ENCODE measurements at places on chromosomes 12 and 14.

DNA sequence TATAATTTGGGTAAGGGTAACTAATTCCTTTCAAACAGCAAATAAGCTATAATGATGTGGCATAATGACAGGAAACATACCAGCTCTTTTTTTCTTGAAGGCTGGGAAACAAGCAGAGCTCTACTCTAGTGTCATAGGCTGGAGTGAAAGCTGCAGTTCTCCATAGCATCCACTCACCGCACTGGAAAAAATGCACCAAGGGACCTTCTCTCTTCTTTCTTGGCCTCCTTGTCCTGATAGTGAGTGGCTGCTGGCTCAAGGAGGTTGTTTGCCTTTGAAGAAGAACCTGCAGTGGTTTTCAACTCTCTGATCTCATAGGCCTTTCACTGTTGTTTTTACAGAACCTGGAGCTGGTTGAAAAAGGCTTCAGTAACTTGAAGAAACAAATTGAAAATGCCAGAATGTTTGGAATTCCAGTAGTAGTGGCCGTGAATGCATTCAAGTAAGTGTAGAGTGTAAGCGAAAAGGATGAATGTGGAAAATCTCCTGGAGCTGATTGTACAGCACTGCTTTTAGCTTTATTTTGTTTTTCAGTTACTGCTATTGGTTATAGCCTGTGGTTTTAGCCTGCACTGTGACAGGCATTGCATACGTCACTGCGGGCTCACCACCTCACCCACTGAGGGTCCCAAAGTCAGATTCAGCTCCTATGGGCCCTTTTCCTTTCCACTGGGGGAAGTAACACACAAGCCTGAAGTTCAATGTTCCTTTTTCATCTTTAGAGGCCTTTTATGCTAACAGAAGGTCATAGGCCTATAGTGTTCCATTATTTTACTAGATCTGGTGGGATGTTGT is 17.2 kb upstream of the AKAP5 start:
- DNase-seq, result no peak

- no peak for DNase-seq
These were observed 378.7 kb upstream of the KITLG start for GRCh38 chr12:88958946-88959345.

- DNase-seq, result no peak
These were observed 916 bp upstream of the CHPT1 start for GRCh38 chr12:101696251-101697196.

GRCh38 chr14:55733599-55733998 is 153.6 kb downstream of the KTN1 start:
- no peak for DNase-seq

- DNase-seq, result no peak
These were observed 98.0 kb downstream of the BBS10 start for GRCh38 chr12:76250256-76250655.

DNA sequence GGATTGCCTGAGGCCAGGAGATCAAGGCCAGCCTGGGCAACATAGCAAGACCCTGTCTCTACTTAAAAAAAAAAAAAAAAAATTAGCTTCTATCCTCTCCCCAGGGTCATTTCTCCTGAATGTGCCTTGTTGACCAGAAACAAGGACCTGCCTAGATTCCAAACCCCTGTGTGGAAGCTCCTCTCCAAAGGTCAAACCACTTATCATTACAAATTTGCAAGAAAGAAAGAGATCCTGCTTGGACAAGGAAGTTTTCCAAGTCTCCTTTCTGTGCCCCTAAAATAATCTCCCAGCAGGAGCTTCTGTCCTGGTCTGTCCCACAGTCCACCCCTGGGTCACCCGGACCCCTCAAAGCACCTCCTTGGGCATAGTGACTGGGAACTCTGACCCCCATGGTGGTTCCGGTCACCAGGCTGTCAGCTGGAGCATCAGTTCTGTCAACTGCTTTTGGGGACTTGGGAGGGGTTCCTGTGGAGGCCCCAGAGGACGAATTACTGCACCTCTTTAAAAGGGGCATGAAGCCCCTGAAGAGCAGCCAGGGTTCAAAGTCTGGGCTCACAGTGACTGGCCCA is 38.4 kb downstream of the ACTN1 start:
- peak; percentile 56 for DNase-seq

DNA sequence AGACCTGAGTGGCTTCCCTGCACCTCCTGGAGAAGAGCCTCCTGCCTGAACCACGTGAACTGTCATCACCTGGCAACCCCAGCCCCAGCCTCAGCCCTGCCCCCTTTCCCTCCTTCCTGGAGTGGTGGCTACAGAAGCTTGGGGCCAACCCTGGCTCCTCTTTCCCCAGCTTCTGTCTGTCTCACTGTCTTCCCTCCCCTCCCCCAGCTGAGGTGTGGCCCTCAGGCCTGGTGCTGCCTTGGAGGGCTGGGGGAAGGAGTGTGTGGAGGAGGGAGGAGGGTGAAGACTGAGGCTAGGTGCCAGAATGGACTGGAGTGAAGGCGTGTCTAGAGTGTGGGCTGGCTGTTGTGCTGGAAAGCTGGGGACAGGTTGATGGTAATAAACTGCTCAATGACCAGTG is 9.7 kb downstream of the NFATC4 start:
- DNase-seq, result no peak

GRCh38 chr12:45670346-45671065 is 59.0 kb upstream of the ARID2 start:
- no peak for DNase-seq

- no peak for DNase-seq
These were observed 44.7 kb downstream of the MBIP start for GRCh38 chr14:36275741-36276140.

- no peak for DNase-seq
These were observed 493.5 kb downstream of the NAV3 start for GRCh38 chr12:78324234-78324633.

- no peak for DNase-seq
These were observed 42.9 kb downstream of the P2RX4 start for GRCh38 chr12:121252712-121253345.

- no peak for DNase-seq
These were observed 70.3 kb upstream of the SCN8A start for GRCh38 chr12:51520576-51521325.

- no peak for DNase-seq
These were observed 49.0 kb downstream of the RALGAPA1 start for GRCh38 chr14:35760143-35760542.

DNA sequence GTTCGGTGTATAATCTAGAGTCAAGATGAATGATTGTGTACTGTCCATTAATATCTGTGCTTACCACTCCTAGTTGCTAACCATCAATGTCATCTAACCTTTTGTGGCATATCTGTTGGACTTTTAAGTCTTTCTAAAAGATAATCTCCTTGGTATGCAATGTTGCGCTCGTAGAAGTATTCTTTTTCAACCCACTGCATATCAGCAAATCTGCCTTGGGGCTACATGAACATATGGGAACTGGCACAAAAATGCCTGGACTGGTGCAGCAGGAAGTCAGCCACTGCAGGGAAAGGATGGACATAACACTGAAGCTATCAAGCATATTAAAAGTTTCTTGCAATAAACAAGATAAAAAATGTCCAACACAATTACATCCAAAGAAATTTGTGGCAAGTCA is 124.3 kb upstream of the SLC38A4 start:
- no peak for DNase-seq

GRCh38 chr14:77313371-77313770 is 7.3 kb downstream of the POMT2 start:
- no peak for DNase-seq

DNA sequence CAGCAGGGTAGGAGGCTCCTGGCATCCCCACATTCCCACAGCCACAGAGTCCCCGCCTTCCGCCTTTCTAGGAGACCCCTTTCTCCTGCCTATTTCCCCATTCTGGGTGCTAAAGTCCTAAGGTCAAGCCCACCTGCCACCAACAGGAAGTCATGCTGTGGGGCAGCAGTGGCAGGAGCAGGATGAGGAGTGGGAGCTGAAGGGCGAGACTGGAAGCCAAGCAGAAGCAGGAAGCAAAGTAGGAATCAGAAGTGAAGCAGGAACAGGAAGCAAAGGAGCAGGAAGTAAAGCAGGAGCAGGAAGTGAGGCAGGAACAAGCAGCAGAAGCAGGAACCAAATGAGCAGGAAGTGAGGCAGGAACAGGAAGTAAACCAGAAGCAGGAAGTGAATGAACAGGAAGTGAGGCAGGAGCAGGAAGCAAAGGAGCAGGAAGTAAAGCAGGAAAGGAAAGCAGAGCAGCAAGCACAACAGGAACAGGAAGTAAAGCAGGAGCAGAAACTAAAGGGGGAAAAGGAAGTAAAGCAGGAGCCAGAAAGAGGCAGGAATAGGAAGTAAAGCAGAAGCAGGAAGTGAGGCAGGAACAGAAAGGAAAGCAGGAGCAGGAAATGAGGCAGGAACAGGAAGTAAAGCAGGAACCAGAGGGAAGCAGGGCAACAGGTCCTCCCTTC is 38.3 kb upstream of the RIMBP2 start:
- DNase-seq, result no peak

GRCh38 chr14:95396221-95396620 is 76.5 kb upstream of the CLMN start:
- no peak for DNase-seq

GRCh38 chr12:116454076-116454475 is 105.1 kb upstream of the MAP1LC3B2 start:
- DNase-seq, result no peak

DNA sequence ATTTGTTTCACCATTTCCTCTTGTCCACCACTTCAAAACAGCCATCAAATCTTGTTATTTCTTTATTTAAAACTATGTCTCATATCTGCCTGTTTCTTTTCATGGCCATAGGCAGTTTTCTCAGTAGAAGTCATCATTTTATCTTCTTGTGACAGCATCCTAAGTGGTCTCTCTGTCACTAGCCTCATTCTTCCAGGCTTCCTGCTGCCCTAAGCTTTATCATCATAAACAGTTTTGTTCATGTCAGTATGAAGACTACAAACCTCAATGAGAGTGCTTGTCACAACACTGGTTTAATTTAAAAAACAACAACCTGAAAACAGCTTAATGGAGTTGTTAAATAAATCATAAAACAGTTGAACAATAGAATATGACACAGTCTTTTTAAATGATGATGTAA is 387.8 kb upstream of the RPL10L start:
- peak; percentile 10 for DNase-seq

DNA sequence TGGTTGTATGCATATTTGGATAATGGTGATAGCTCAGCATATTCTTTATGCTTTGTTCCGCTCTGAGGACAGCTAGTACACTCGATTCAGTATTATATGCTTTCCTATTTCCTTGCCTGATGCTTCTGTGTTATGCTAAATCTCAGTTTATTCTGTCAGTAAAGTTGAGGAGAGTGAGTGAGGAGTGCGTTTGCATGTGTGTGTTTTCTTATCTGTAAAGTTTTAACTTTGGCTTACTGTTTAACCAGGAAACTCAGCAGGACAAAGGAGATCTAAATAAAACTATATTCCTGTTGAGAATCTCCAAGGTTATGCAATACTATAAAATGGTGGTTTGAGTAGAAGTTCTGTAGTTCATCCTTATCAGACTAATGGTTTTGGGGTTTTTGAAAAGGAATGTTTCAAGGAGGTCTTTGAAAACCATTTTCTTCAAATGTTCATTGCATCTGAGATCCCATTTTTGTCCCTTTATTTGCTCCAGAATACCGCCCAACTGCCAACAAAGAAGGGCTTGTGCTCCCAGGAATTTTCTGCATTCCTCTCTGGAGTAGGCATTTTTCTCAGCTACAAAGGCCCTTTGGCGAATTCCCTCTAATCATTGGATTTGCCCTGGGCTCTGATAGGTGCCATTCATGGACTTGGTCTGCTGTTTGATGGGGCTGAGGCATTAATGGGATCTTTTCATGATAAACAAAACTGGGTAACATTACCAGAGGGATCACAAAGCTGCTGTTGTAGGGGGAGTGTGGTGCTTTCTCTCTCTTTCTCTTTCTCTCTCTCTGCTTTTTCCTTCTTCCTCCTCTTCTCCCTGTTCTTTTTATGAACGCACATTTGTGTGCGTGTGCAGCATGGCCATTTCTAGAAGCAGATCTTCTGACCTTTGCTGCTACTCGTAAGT is 71.7 kb downstream of the HMGA2 start:
- peak; percentile 40 for DNase-seq

DNA sequence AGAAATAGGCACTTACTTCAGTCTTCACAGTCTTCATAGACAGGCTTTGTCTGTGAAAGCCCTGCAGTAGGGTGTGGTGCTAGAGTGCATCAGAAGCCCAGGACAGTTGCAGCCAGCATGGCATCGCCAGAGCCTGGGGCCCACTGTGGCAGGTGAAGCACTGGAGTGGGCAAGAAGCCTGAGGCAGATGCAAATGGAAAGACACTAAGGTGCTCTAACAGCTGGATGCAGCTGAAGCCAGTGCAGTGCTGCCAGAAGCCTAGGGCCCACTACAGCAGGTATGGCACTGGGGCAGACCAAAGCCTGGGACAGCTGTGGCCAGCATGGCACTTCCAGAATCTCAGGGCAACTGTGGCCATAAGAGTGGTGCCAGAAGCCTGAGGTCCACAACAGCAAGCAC is 358.6 kb downstream of the SYT1 start:
- DNase-seq, result no peak

GRCh38 chr14:104138718-104139459 is 502 bp downstream of the KIF26A start:
- DNase-seq, result peak; percentile 21

GRCh38 chr14:69859591-69859990 is 19.6 kb upstream of the SMOC1 start:
- no peak for DNase-seq

DNA sequence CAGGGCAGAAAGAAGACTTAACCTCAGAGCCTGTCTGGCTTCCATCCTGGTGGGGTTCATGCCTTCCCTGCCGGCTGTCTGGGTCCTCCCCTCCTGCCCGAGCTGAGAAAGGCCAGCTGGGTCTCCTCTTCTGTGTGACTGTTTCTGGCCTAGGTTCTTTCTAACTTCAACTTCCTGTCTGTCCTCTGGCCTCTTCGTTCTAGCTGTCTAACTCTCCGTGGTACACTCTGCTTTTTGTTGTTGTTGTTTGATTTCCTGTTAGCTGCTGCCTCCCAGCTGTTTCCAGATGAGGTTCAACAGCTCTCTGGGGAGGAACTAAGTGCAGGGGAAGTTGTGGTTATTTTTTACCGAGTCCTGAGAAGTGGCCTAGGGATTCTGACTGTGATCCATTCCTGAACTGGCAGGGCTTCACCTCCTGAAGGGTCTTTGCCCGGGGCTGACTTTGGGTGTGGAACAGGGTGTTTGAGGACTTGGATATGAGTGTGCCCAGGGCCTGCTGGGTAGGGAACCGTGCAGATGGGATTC is 3.2 kb downstream of the MLXIP start:
- DNase-seq, result peak; percentile 92

GRCh38 chr12:50065726-50066310 is 8.4 kb downstream of the ASIC1 start:
- DNase-seq, result no peak

- no peak for DNase-seq
These were observed 206.9 kb downstream of the PELI2 start for GRCh38 chr14:56324856-56325699.

DNA sequence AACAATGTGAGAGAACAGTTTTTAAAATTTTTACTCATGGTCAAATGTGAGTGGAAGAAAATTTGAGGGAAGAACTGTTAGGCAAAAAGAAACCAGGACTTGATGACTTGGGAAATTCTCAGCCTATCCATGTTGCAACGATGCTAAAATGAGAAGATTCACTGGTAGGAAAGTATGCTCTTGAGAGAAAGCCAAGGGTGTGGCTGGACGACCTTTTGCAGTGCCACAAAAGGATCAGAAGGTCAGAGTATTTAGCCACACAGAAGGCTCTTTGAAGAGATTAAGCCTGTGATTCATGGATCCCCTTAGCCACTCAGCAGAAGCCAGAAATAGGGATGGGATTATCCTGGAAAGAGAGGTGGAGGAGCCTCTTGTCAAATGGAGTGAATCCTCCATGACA is 336.8 kb downstream of the LRIG3 start:
- DNase-seq, result peak; percentile 57

GRCh38 chr12:120125792-120126634 is 9.5 kb upstream of the RAB35 start:
- DNase-seq, result peak; percentile 29
